ENCODE measurements at places on chromosomes 2 and 18.

- no peak for DNase-seq
Observed at GRCh38 chr2:96146153-96146880, 1.1 kb upstream of the DUSP2 start.

GRCh38 chr2:108194409-108195132 lies 45.2 kb upstream of the SULT1C3 start:
- DNase-seq, result no peak

DNA sequence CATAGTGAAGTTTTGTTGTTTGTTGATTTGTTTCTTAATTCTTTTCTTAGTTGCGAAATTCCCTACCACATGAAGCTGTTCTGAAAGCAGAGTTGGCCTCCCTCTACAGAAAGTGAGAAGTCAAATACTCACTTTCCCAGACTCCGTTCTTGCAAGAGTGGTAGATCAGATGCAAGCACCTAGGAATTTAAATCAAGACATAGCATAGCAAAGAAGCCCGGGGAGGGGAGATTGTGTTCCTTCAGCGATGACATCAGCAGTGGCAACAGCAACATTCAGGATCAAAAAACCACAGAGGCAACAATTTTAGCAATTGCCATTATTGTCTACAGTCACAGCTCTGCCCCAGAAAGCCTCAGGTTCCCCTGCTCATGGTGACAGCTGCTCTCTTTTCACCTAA lies 580.0 kb downstream of the RNF144A start:
- DNase-seq, result no peak

GRCh38 chr2:133788386-133788785 lies 220.1 kb upstream of the NCKAP5 start:
- no peak for DNase-seq

- no peak for DNase-seq
Observed at GRCh38 chr2:237919593-237919992, 47.2 kb upstream of the UBE2F start.
